ENCODE measurements at places on chromosomes 3 and 15.

- no peak for DNase-seq
Observed at GRCh38 chr3:134086616-134087015, 56.9 kb upstream of the SLCO2A1 start.

- no peak for DNase-seq
Observed at GRCh38 chr15:34435658-34436057, 1.9 kb downstream of the GOLGA8A start.

GRCh38 chr15:100707229-100707628, 104.8 kb downstream of the ASB7 start:
- no peak for DNase-seq

- DNase-seq, result peak; percentile 5
Observed at GRCh38 chr3:197256836-197257444, 41.5 kb downstream of the DLG1 start.

GRCh38 chr3:81339040-81339845, 422.2 kb downstream of the GBE1 start:
- no peak for DNase-seq

GRCh38 chr15:58407236-58407775, 24.5 kb upstream of the LIPC start:
- DNase-seq, result no peak

DNA sequence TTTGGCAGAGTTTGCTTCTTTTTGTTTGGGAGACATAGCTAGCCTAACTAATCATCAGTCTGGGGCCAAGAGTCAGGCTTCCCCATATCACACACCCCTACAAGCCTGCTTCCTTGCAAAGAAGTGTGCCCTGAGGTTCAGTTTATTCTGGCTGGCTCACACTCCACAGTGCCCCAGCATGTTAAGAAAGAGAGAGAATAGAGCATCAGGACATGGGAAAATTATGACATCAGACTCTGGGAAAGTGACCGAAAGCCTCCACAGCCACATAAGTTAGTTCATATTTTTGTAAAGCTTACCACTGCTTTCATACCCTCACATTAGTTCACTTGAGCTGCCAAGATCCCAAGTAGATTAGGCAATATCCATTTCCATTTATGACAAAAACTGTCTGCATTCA, 63.0 kb upstream of the CFAP161 start:
- DNase-seq, result no peak

- no peak for DNase-seq
Observed at GRCh38 chr15:83999396-84000135, 236.0 kb upstream of the GOLGA6L4 start.

GRCh38 chr15:35130245-35130644, 45.1 kb upstream of the NANOGP8 start:
- no peak for DNase-seq

DNA sequence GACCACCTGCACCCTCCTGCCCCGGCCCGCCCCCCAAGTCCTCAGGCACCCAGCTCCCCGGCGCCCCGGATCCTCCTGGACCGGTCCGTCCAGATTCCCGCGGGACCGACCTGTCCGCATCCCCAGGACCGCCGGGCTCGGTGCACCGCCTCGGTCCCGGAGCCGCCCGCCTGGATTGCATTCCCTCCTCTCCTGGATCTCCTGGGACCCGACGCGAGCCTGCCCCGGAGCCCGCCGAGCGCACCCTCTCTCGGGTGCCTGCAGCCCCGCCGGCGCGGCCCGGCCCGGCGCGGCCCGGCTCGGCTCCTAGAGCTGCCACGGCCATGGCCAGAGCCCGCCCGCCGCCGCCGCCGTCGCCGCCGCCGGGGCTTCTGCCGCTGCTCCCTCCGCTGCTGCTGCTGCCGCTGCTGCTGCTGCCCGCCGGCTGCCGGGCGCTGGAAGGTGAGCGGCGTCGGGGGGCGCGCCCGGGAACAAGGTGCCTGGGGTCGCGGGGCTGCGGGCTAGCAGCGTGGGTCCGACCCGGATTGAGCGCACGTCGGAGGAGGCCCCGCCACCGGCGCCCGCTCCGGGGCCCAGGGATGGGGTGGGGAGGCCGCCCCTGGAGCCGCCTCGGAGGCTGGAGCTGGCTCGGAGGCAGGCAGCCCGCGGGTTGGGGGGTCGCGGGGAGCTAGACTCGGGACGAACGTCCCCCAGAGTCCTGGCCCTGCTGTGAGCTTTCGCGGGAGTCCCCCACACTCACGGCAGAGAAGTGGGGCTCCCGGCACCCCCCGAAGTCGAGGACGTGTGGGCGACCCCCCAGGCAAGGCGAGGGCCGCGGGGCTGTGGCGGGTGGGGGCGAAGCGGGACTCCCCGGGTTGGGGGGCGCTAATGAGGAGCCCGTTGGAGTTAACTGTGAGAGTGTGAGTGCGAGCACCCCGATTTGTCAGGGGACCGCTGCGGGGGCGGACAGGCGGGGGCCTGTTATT, 610 bp downstream of the EPHB3 start:
- no peak for DNase-seq

Data from stimulated activated CD4-positive, alpha-beta T cell treated with anti-CD3 and anti-CD28 coated beads, Interleukin-1b, Interleukin-23, amount 100 ng/mL, for 24 hours (primary cell).